Activated T-cell treated with anti-CD3 and anti-CD28 coated beads for 48 hours (primary cell): ENCODE measurements at places on chromosomes 2 and 18.

DNA sequence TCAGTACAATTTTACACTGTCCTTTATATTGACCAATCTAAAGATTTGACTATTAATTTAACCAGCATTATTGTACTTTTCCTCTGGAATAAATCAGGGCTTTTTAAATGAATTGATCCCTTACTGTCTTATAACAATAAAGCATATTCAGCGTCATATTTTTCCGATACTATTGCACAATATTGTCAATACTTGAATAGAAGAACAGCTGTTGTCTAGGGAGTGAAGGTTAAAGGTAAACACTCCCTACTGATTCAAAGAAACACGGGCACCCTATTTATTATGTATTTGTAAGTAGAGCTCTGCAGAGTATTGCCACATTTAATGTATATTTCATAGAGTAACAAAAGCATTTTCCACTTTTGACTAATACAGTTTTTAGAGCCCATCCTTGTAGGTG is 134.4 kb downstream of the CAMKMT start:
- DNase-seq: no peak

DNA sequence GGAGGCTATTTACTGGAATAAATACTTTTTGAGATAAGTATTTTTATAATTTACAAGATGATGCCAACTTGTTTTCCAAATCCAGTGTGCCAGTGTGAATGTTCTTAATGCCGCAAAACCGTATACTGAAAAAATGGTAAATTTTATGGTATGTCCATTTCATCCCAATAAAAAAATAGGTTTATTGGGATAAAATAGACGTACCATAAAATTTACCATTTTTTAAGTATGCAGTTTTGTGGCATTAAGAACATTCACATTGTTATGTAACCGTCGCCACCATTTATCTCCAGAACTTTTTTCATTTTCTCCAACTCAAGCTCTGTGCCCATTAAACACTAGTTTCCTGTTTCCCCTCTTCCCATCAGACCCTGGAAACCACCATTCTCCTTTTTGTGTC is 167.9 kb downstream of the PARD3B start:
- no peak for DNase-seq

DNA sequence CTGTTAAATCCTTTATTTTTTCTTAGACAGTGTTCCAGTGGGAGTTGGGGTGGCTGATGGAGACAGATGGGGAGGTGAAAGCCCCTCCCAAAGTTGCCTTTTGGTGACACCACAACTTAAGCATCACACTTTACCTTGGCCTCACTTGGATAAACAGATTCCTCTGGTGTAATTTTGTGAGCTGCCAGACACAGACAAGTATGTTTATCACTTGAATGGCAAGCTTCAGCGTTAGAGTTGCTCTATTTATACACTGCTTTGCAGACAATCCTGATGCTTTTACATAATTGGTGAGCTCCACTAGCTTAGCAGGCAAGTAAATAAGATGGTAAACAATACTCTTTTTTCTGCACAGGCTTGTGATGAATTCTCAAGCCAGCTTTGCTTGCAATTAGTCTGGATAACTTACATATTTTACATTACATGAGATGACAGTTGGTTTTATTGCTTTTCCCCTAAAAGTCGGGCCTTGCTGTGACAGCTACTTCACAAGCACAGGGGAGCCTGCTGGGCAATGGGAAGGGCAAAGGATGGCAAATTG is 226.2 kb downstream of the SLC8A1 start:
- DNase-seq: no peak

DNA sequence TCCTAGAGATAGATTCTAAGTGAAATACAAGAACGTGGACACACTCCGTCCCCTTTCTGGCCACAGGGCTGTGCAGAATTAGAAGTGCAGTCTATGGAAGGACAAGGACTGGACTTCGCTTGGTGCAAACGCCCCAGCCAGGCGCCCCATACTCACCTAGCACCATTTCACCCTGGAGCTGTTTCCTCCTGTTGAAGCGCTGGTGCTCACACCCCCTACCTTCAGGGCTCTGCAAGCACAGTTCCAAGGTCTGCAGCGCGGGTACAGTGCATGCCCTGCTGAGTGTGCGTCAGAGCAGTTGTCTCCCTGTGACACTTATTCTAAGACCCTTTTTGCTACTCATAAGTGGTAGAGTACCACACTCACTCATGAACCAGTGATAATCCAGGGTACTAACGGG is 3.0 kb downstream of the HPCAL1 start:
- peak; percentile 40 for DNase-seq

- DNase-seq: no peak
These were observed 72.0 kb upstream of the TMEM178A start for GRCh38 chr2:39593439-39594393.

DNA sequence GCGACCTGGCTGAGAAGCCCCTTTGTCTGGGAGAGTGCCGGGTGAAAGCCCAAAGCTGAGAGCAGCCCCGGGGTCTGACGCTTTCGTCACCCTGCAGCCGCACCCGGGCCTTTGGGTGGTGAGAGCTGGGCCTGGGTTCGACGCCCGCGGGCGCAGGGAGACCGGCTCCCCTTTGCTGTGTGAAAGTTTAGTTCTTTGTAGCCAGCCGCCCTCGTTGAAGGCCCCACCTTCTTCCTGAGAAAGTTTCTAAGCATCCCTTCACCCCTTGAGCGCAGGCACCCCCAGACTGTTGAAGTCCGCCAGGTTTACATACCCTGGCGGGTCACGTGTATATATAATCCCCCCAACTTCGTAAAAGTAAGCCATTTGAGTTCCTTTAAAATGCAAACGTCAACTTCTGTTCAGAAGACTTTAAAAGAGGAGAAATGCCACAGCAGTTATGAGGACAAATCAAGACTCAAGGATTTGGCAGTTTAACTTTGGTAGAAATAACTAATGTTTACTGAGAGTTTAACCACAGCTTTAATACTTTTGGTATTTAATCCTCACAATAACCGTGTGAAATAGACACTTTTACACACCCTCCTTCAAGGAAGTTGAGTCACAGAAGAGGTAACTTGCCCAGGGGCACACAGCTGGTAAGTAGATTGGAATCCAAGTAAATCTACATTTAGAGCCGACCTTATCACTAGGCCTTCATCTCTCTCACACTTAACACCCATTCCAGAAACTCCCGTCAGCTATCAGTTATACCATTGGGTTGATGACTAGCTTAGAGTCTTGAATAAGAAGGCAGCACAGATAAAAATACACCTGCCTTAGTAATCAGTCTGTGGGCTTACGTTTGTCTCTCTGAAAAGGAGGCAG is 1.1 kb upstream of the MBOAT2 start:
- DNase-seq: no peak

DNA sequence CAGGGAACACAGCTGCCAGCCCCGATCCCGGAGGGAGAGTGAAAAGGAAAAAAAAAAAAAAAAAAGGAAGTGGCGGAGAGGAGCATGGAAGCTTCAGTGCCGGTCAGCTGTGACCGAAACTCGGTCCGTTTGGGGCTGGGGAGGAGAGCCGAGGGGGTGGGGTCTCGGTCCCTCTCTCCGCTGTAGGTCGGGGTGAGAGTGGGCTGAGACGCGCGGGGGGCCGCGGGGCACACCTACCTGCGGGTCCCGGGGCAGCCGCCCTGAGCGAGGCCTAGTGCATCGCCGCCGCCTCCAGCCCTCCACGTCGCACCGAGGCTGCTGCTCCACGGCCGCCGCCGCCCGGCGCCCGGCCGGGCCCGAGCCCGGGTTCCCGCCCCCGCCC is 536 bp downstream of the VPS54 start:
- no peak for DNase-seq

GRCh38 chr2:54107903-54108615 is 7.4 kb upstream of the ACYP2 start:
- DNase-seq: no peak

DNA sequence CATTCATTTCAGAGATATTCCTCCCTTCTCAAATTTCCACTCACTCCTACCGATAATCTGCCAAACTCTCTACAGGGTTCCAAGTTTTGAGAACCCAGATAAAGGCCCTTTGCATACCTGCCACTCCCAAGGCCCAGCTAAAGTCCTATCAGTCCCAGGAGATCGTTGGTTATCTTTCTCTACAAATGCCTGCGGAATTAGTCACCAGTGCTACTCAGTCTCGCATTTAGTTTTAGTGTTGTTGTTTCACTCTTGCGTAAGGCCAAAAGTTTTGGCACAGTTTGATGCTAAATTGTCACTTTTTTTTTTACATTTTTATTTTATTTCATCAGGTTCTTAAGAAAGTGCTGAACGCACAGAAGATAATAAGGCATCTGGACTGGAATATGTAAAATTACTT is 29.2 kb upstream of the SETBP1 start:
- no peak for DNase-seq

- no peak for DNase-seq
These were observed 67.1 kb upstream of the EPAS1 start for GRCh38 chr2:46230115-46230571.

- DNase-seq: no peak
These were observed 30.1 kb upstream of the ATL2 start for GRCh38 chr2:38407111-38407682.

DNA sequence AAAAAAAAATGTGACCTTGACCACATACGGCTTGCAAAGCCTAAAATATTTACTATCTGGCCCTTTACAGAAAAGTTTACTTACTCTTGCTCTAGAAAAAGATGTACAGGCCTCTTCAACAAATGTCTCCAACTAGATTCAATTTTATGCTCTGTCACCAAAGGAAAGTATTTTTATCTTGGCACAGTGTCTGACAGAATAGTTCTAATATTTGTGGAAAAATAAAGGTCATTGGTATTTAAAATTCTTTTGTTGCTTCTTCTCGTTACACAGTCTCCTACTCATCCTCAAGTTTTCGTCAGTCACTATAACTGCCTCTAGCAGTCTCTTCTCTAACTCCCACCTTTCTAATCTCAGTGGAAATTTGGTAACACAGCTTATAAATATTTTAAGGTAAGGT is 1.4 kb downstream of the RBKS start:
- no peak for DNase-seq

- DNase-seq: no peak
These were observed 1.1 kb upstream of the FZD5 start for GRCh38 chr2:207770602-207771404.

- no peak for DNase-seq
These were observed 82.5 kb downstream of the LIMS1 start for GRCh38 chr2:108616751-108617161.

- no peak for DNase-seq
These were observed 210.3 kb upstream of the RBMS1 start for GRCh38 chr2:160703648-160704585.

GRCh38 chr18:12597760-12598159 is 60.1 kb downstream of the SPIRE1 start:
- no peak for DNase-seq

DNA sequence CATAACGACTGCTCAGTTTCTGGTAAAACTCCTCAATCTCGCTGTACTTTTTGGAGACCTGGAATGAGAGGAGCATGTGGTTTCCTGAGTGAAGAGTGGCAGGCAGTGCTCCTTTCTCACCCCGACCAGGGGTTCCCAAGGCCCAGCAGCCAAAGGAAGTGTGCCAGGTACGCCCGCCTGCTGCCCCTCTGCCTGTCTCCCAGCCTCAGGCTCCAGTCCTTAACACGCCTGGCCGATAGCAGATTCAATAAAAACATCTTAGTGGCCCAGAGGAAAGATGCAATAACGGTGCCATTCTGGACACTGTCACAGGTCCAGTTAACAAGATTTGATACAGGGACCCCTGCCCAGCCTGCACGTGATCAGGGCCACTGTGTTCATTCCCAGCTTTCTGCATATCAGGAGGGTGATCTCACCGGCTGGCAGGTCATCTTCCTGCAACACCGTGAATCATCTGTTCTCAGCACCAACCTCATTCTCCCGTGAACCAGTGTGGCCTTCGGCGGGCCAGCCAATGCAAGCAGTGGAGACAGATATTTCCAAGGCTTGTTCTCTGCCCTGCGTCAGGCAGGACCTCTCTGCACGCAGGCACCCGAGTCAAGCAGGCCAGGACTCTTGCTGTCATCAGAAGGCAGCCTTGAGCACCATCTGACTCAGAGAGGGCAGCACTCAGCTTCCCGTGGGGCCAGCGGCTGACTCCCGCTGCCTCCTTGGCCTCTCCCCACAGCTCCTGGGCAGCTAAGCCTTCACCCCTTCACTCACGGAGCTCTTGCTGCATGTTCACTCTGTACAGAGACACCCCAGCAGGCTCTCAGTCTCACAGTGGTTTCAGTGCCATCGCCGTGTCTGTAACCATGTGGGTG is 9.5 kb downstream of the HS1BP3 start:
- no peak for DNase-seq

DNA sequence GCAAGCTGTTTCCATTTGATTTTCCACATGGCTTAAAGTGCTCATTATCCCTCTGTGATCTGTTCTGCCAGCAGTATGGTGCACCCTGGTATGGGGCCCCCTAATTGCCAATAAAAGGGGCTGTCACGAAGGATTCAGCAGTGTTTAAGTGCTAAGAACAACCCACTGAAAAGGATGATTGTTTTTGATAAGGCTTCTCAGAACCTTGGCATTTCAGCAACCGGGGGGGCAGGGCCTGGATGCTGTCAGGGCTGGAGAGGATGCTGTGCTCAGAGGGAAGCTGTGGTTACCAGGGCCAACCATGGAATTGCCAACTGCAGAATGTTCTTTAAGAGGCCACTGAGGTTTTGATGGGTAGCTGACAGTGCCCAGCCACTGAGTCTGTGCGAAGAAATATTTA is 117.8 kb downstream of the CTIF start:
- no peak for DNase-seq

DNA sequence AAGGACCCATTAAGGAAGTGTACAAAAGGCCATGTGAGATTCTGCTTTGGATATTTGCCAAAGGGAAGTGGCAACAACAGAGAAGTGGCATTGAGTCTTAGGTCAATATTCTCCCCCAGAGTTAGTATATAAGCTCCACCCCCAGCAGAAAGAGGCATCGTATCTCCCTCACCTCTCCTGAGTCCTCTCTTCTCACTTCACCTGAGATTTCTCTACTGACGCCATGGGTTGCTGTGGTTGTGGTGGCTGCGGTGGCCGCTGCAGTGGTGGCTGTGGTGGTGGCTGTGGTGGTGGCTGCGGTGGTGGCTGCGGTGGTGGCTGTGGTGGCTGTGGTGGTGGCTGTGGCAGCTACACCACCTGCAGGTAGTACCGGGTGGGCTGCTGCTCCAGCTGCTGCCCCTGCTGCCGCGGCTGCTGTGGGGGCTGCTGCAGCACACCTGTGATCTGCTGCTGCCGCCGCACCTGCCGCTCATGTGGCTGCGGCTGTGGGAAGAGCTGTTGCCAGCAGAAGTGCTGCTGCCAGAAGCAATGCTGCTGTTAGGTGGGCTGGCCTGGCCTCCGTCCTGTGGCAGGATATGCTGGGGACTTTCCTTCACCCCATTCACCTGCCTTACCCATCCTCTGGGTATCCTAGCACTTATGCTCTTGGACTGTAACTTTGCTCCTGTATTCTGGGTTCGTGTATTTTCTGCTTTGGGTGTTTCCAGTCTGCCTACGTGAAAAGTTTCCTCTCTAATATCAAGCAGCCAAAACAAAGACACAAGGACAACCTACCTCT is 5.9 kb downstream of the SCYGR3 start:
- no peak for DNase-seq

GRCh38 chr2:82656420-82656819 is 1802.7 kb downstream of the SUCLG1 start:
- DNase-seq: no peak

GRCh38 chr2:213246497-213247281 is 37.6 kb upstream of the SPAG16 start:
- DNase-seq: peak; percentile 30

GRCh38 chr18:1503847-1504246 is 599.2 kb downstream of the ADCYAP1 start:
- DNase-seq: no peak
